AG20443 (cell line): ENCODE measurements at places on chromosomes 5 and 9.
A peak's percentile ranks its signal among the peaks of the same experiment; 100 is the strongest.

GRCh38 chr9:132908635-132909034, 29.9 kb downstream of the SPACA9 start:
- DNase-seq, result no peak

DNA sequence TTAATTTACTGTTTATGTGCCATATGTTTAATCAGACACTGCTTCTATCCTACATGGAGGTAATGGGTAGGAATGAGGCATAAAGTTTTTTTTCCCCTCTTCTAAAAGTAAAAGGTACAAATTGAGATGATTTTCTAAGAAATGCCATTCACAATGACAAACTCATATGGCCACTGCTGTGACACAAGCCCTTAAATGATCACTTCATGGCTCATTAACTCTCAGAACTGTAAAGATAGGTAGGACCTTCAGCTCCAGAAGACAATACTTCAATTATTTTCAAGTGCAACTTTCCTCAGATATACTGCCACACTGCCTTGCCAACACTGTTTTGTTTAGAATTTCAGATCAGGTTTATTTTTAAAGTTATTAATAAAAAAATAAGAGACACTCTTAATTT, 362.9 kb upstream of the ZNF608 start:
- no peak for DNase-seq

DNA sequence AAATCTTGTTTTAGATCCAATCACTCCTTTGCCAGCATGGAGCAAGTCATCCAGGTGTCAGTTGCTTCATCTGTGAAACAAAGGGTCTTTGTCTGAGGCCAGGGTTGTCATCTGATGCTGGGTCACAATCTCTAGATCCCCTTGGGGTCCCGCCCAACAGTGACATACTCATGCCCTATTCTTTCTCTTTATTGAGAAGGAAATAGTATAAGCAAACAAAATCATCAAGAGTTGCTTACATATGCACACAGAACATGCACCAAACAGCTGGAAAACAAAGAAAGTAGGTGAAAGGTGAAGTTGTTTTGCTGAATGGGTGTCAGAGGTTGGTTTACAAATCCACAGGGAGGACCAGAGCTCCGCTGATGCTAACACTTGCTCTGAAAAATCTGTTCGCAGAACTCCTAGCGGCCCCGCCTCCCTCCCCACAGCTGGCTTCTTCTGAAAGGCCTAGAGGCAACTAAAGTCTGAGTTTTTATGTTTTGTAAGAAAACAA, 106.1 kb upstream of the SLC44A1 start:
- DNase-seq, result no peak

GRCh38 chr5:89377767-89378455, 494.9 kb upstream of the MEF2C start:
- peak; percentile 12 for DNase-seq

DNA sequence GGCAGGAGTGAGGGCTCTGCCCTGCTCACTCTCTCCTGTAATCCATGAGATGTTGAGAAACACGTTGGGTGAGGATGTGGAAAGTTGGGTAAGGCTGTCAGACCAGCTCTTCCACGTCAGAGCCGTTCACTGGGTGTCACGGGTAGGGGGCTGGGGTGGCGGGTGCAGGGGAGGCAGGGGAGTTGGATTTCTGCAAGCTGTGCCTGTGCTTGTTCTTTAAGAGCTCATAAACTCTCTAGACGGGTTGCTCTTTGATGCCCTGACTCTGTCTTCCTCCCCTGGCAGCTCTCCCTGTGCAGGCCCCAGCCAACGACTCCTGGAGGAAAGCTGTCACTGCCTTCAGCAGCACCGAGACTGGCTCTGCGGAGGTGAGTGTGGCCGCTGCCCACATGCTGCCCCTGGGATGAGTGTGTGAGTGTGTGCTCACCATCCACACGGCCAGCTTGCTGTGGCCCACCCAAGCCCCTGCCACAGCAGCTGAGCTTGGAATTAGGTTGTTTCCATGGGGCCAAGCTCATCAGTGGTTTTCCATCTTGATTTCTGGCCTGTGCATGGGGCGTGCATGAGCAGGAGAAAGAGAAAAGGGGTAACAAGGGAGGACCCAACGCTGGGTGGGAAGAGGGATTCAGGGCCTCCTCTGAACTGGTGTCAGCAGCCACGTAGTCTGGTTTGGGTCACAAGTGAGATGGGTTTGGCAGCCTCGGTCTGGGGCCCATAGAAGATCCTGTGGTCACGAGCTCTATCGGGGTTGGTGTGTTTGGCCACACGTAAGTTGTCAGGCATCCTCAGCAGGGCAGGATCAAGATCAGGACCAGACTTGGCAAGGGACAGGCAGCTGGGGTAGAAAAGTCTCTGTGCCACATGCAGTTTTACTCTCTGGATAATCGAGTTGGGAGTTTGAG, 21.0 kb upstream of the POMT1 start:
- DNase-seq, result no peak

GRCh38 chr5:14479143-14479696, 102.4 kb upstream of the OTULINL start:
- no peak for DNase-seq

DNA sequence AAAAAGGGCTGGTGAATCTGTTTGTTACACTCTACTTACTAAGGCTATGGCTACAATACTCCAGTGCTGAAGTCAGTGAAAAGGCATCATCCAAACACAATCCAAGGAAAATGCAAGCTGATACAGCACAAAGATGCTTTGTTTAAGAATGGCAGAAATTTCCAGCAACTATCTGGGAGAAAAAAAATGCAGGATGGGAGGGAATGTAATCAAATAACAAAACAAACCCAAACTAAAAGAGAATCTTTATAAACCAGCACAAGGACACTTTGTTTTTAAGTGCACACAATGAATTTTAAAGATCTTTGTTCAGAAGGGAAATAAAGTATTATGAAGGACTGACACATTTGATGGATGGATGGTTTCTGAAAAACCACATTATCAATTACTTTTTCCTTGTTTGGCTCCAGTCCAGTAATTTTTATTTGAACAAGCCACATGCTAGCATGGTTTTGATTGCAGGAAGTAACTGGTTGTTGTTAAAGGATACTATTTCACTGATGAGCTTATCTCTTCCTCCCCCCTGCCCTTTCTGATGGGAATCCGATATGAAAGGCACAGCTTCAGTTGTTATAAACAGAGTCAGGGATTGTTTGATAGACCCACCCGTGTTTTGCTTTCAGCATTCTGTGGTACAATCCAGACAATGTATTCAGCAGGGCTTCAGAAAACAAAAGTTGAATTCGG, 12.1 kb upstream of the TLE4 start:
- DNase-seq, result no peak

GRCh38 chr5:122126177-122126755, 3.1 kb upstream of the ZNF474 start:
- DNase-seq, result peak; percentile 47

DNA sequence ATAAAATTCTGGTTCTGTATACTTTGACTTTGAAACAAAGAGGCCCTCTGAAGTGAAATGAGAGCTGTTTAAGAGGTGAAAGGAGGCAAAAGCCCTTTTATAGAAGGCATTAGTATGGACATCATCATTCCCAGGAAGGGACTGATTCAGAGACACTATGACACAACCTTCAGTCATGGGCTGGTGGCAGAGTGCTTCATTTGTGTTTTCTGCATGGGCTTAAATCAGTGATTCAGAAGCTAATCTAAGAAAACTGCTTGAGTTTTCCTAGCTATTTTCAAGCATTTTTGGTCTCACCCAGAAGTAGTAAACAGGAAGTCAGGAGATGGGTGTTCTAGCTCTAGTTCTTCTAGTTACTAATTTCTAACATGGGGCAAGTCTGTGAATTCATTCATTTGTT, 288.9 kb downstream of the TRPM3 start:
- DNase-seq, result no peak

DNA sequence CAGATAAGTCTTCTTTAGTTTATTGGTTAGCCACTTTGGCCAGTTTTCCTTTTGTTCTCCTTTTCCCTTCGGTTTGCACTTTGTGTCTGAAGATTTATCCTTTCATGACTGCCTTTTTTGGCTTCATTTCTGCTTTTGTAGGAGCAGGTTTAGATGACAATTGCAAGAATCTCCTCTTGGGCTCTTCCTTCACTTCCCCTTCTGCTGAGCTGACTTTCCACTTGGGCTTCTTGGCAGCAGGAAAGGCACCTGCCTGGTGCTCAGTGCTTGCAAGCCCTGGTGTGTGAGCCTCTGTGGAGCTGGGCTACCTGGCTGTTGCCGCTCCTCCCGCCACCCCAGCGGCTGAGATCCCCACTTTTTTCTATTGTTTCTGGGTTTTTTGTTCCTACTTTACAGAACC, 7.3 kb downstream of the CCDC112 start:
- no peak for DNase-seq

GRCh38 chr5:78360924-78361630, 660 bp downstream of the SCAMP1 start:
- DNase-seq, result peak; percentile 55

DNA sequence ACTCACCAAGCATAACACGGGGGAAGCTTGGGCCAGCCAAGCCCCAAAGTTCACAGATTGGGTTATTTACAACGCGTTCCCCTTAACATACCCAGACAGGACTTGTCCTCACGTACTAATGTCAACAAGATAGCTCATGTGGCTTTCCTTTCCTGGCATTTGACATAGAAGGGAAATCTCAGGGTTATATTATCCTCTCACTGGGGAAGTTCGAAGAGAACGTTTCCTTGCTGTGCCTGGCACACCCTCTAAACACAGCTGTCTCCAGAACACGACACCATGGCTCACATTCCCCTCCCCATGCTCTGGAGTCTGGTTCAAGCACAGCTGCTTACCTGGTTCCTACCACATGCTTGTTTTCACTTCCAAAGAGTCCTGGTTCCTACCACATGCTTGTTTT, 46.8 kb upstream of the OTULINL start:
- no peak for DNase-seq

DNA sequence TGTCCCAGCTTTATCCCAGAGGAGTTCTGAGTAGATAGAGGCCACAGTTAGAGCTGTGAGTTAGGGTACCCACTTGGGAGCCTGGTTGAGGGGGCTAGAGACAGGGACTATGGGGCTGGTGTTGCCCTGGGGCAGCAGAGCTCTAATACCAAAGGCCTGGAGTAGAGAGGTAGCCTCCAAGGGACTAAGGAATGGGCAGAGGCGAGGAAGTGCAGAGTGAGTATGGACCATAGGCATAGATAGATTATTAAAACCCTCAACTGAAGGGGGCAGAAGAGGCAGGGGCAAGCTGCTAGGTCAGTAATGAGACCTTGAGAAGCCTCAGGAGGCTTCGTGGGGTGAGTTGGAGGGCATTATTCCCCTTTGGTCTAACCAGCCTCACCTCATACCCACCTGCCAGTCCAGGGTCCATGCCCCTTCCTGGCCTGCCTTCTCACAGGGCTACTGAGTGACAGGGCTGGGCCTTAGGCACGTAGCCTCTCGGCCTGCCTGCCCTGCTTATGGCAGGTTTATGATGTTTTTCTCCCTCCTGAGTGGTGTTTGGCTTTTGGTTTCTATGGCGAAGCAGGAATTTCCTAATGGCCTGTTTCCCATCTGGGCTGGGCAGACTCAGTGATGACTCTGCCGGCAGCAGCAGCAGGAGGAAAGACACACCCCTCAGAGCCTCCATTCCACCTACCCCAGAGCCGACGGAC, 8.0 kb downstream of the PDLIM4 start:
- peak; percentile 96 for DNase-seq

GRCh38 chr5:156186760-156187159, 140.2 kb upstream of the SGCD start:
- DNase-seq, result peak; percentile 65

- DNase-seq, result no peak
These were observed 15.0 kb upstream of the GRHPR start for GRCh38 chr9:37407468-37407867.
